Astrocyte of the hippocampus (primary cell): ENCODE measurements at places on chromosomes 16 and 17.

DNA sequence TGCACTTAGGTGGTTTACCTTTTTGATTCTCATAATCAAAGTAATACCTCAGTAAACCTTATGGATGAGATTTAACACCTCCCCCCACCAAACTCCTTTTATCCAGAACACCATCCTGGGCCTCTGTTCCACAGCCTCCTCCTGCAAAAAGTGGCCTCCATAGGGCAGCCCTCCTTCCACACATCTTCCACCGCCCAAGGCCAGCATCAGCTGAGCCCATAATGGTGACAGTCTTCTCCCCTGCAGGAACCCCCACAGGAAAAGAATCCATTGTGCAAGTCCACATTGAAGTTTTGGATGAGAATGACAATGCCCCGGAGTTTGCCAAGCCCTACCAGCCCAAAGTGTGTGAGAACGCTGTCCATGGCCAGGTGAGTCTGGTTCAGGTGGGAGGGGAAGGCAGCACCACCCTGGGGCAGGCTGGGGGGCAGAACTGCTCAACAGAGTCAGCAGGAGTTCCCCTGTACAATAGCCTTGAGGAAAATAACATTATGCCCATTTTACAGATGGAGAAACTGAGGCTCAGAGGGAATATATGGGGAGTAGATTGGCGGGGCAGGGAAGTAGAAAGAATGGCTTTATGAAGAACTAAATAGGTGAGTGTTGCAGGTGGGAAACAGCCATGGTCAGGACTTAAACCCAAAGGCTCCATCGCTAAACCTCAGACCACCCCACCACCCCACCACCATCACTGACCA, 29.2 kb upstream of the BEAN1 start:
- no peak for DNase-seq

DNA sequence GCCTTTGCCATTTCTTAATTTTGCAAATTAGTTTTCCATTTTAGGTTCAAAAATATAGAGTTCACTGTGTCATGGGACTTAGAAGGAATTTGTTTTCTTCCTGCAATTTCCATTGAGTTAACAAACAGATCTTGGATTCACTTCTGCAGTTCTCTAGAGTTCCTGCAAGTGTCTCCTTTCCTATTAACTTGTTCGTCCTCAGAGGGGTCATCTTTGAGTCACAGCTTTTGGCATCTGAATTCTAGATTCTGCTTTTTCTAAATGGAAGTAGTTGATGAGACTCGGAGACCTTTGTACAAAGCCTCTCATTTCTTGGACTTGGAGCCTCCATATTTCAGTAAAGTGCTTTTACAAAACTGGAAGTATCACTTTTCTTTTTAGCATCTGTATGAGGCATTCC, 323.3 kb downstream of the BCAS3 start:
- peak; percentile 41 for DNase-seq

- DNase-seq, result no peak
Observed at GRCh38 chr16:85534536-85535351, 78.4 kb upstream of the GSE1 start.

GRCh38 chr16:21663889-21664647, at the start of gene OTOA:
Gene OTOA (plus strand): TSS chr16:21663968. CDS start chr16:21678515, 14,547 bp downstream.
- peak; percentile 23 for DNase-seq

DNA sequence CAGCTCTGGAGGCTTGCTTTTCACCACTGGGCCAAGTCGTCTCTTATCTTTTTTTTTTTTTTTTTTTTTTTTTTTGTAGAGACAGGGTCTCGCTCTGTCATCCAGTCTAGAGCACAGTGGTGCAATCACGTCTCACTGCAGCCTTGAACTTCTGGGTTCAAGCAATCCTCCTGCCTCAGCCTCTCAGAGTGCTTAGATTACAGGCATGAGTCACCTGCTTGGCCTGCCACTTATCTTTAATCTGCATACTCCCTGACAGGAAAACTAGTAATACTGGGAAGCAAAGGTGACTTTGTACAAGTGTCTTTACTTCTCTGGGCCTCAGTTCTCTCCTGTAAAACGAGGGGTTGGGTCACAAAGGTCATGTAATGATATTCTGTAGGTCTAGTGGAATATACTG, 15.0 kb downstream of the NTN1 start:
- DNase-seq, result no peak

- peak; percentile 94 for DNase-seq
Observed at GRCh38 chr16:30409125-30410060, 2.0 kb downstream of the ZNF771 start.

GRCh38 chr16:70302745-70303144, 3.8 kb downstream of the DDX19B start:
- DNase-seq, result no peak

DNA sequence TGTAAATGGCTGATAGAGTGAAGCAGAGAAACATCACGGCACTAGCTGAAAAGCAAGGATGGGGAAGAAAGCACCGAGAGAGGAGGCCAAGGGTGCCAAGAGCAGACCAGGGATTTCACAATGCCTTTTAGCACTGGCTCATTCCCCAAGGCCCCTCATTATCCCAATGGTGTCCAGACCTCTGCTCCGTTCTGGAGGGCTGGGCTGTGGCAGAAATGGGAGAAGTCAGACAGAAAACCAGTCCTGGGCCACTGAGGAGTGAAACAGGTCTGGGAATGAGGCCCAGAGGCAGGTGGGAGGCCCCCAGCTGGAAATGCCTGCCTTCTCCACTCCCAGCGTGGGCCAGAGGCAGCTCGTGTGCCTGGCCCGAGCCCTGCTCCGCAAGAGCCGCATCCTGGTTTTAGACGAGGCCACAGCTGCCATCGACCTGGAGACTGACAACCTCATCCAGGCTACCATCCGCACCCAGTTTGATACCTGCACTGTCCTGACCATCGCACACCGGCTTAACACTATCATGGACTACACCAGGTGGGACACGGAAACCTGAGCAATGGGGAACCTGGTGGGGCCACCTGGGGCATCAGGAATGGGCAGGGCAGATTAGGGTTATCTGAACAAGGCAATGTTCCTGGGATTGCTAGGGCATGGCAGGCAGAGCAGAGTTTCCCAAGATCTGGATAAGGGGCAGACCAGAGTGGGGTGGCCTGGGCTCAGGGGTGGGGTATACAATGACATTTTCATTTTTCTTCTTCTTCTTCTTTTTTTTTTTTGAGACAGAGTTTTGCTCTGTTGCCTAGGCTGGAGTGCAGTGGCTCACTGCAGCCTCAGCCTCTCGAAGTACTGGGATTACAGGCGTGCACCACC, 20.3 kb downstream of the ANKRD40 start:
- DNase-seq, result peak; percentile 67

DNA sequence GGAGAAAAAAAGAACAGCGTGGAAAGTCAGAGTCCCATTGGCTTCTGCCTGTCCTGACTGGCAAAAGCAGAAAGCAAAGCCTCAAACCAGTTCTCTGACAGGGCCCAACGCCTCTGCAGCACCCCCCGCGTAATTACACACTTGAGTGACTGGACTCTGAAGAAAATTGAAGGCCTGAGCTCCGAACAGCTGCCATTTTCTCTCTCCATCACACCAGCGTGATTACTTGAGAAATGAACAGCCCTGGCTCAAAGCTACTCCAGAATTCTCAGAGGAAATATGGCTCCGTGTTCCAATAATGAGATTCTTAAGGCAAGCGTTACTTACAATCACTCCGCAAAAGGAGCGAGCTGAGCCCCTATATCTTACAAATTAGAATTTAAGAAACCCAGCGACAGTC, 142.7 kb upstream of the C17orf78 start:
- DNase-seq, result no peak

DNA sequence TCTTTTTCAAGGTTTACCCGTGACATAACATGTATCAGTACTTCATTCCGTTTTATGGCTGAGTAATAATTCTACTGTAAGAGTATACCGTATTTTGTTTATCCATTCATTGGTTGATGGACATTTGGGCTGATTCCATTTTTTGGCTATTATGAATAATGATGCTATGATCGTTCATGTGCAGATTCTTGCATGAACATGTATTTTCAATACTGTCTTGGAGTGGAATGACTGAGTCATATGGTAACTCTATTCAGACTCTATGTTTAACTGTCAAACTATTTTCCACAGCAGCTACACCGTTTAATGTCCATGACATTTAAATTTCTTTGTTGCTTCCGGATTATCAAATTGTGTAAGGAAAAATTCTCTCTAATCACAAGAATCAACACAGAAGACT, 17.9 kb downstream of the BFAR start:
- DNase-seq, result no peak

DNA sequence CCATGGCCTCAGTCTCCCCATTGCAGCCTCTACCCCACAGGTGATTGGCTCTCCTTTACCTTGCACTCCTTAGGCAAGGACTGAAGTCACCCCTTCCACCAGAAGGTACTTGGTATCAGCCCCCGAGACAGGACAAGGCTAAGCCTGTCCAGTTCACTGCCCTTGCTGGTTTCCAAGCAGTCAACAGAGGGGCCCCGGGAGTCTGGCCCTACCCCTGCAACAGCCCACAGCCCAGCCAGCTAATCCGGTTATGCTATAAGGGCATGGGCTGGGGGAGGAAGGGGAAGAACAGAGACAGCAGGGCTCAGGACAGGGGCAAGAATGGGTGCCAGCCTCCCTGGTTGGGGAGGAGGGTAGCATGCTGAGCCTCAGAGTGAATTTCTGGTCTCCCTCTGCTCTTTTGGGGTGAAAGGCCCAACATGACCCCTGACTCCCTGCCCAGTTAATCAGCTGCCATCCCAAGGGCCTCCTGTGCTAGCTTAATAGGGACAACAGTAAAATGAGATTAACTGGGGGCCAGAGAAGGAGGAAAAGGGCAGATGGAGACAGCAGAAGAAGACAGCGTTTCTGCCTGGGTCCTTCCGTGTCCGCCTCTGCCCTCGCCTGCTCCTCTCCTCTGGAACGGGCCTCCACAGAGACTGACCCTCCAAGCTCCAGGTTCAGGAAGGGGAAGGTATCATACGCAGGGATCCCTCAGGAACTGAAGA, 10.7 kb downstream of the DLG4 start:
- DNase-seq, result no peak

GRCh38 chr17:18964550-18964949, 12.6 kb downstream of the SLC5A10 start:
- DNase-seq, result no peak

DNA sequence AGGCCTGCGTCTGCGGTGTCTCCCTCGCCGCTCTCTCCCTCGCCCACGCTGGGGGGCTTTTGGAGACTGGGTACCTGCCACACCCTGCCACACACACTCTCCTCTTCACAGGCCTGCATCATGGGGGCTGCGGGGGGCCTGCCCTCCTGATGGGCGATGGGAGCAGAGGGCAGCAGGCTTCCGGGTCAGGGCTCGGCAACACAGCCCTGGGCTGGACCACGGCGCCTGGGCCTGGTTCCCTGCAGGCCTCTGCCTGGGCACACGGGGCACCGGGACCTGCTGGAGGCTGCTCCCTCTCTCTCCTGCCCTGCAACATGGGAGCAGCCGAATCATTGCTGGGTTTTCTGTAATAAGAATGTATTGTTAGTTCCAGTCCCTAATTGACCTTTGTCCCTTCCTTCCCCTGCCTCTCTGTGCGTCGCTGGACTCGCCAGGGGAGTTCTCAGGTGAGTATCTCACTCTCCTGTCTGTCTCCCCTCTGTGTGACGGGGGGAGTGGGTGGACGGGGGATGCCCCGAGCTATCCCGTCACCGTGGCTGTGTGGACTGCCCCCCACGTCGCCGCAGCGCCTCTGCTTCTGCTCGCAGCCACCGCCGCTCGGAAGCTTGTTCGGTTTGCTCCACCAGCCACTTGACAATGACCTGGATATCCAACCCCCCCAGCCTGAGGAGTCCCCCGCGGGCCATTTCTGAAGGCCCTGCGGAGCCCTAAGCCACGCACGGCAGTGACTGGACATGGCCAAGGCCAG, 13.5 kb downstream of the NME3 start:
- DNase-seq, result no peak

- no peak for DNase-seq
Observed at GRCh38 chr17:64212122-64212521, 50.9 kb downstream of the TEX2 start.

DNA sequence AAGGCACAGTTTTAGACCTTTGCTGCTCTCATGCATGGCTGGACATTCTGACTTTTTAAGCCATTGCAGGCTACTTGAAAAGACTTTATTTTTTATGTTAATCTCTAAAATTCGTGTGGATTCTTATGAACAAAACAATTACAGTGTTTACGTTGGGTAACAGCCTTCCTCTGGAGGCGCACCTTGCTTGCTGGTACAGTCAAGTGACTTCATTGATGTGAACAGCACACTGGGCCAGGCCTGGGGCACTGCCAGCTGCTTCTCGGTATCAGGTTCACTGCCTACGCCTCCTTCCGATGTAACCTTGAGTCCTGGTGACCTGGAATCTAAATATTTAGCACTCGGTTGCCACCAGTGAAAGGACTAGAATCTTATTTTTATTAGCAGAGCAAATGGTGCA, 27.8 kb downstream of the MARCHF10 start:
- DNase-seq, result peak; percentile 48

GRCh38 chr16:70159355-70160348, 13.9 kb upstream of the CLEC18C start:
- DNase-seq, result peak; percentile 48

DNA sequence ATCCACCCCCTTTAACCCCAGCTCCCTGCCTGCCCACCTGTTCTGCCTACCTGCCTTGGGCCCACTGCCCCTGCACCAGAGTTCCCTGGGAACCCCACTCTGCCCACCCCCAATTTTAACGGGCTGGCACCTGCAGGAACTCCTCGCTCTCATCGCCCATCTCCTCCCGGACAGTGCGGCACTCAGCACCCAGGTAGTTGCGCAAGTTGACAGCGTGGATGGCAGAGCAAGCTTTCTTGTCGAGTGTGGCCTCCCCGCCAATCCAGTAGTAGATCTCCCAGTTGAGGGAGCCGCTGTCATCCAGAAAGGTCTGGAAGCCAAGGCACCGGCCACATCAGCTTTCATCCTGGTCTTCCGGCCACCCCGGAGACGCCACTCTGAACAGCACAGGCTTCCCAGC, 7.8 kb downstream of the FLII start:
- no peak for DNase-seq

DNA sequence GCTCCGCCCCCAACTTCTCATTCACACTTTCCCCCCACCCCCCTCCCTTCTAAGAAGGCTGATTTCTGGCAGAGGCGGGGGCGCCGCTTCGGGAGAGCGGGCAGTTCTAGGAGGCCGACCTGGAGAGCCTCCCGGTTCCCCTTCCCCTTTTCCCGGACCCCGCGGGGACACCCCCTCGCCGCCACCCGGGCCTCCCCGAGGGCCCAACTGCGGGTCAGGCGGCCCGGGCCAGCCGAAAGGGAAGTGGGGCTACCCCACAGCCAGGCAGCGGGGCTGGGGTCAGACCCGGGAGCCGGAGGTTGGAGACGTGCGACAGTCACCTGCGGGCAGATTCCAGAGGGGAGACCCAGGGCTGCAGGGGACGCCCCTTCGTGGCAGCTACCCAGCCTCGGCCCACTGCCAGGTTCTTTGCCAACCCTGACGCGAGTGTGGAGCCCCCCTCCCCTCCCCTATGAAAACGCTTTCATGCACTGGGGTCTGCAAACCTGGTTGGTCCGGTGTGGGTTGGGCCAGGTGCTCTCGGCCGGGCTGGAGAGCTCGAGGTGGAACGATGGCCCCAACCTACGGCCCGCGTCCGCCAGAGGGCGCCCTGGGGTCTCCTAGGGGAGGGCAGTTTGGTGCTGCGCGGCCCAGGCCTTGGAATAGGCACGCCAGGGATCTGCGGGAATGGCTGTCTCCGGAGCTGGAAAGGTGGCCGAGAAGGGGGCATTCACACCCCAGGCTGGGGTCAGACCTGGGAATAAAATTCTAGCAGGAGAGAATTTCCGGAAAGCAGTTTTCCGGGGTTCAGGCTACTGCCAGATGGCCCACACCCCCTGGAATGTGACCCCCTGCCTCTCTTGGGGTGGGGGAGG, 721 bp upstream of the SOCS3 start:
- peak; percentile 96 for DNase-seq

- DNase-seq, result peak; percentile 76
Observed at GRCh38 chr17:1485423-1486376, 6.8 kb downstream of the MYO1C start.
